NCI-H2171 (cell line): ENCODE measurements at places on chromosomes 5 and 9.

DNA sequence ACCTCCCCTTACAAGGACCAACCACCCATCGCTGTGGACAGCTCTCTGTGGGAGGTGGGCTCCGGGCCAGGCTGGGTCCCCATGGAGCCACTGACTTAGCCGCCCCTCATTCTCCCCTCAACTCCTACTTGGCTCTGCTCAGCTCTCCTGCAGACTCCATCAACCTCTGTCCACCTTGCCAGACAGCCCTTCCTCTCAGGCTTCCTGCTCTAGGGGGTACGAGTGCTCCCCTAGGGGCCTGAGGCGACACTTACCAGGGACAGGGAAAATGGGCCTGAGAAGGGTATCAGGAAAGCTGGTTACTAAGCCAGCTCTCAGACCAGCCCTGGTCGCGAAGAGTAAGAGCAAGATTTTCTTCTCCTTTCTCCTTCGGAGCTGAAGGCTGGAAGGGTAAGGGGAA is 43.9 kb downstream of the SHB start:
- DNase-seq = no peak

DNA sequence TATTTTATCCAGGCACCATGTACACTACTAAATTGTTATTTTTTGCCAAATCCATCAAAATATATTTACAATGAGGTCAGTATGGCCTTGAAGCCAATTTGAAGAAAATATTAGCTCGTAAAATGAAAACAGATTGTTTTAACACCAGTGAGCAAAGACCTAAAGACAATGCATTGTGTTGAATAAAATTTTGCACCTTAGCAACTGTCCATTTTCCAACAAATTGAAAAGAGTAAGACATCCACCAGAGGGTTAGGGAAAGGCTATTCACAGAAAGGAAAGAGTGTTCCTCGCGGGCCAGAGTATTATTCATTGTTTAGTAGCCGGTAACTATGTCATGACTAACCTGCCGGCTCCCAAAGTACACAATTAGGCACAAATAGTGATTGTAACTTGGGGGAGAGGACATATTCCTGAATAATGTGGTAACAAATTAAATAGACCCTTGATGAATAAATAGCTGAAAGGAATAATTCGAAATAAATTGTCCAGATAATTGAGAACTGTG is 213.3 kb downstream of the DNAH5 start:
- no peak for DNase-seq

- no peak for DNase-seq
These were observed 85.9 kb upstream of the FAM120A start for GRCh38 chr9:93365427-93366118.

GRCh38 chr5:146523698-146524097 is 7.7 kb upstream of the GPR151 start:
- no peak for DNase-seq

DNA sequence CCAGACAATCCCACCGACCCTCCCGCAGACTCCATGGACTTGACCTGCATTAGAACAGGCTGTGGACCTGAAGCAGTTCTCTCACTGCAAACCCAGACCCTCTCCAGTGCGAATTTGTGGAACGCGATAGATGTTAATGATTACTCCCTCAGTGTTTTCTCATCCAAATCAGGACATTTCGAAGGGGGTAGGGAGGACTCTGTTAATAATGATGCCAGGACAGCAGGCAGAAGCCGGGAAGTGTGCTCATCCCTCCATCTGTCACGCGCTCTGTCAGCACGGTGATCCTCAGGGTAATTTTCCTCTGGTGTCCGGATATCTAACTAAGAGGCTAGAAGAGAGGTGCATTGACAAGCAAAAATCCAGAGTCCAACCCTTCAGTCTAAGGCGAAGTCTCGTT is 18.8 kb downstream of the RAPGEF1 start:
- DNase-seq = no peak

GRCh38 chr5:66113160-66113559 is 30.9 kb upstream of the SREK1 start:
- DNase-seq = no peak

- DNase-seq = no peak
These were observed 26.6 kb downstream of the SGTB start for GRCh38 chr5:65695162-65695755.

DNA sequence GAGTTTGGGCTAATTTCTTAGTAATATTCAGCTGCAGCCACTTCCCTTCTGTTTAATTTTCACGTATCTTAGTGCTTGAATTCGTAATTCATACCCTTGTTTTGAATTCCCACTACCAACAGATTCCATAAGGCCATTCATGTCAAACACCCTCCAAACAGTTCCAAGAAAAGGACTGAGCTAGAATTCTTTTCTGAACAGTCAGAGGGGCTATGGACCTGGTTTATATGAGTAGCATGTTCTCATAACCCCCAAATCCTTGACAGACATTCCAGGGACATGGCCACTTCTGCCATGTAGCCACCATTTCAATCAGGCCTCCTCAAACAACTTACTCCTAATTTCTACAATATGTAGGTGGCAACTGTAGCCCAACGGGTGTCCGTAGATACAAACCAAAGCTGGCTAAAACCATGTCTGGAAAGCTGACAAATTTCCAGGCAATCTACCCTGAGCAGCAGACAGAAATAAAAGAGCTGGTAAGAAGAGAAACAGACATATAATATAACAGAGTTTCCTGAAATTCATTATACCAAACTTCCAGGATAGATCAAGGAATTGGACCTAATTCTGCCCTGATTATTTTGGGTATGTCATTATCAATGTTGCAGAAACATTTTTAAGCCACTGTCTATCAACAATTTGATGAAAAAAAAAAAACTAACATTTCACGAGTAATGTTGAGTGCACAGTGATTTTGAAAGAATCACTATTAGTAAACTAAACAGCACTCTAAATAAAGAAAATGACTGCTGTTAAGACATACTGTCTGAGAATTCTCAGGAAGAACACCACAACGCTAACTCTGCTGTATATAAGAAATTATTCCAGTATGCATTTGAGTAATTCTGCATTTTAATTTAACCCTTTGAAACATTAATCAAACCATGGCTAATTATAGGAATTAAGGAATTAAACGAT is 40.7 kb downstream of the EBF1 start:
- DNase-seq = no peak

DNA sequence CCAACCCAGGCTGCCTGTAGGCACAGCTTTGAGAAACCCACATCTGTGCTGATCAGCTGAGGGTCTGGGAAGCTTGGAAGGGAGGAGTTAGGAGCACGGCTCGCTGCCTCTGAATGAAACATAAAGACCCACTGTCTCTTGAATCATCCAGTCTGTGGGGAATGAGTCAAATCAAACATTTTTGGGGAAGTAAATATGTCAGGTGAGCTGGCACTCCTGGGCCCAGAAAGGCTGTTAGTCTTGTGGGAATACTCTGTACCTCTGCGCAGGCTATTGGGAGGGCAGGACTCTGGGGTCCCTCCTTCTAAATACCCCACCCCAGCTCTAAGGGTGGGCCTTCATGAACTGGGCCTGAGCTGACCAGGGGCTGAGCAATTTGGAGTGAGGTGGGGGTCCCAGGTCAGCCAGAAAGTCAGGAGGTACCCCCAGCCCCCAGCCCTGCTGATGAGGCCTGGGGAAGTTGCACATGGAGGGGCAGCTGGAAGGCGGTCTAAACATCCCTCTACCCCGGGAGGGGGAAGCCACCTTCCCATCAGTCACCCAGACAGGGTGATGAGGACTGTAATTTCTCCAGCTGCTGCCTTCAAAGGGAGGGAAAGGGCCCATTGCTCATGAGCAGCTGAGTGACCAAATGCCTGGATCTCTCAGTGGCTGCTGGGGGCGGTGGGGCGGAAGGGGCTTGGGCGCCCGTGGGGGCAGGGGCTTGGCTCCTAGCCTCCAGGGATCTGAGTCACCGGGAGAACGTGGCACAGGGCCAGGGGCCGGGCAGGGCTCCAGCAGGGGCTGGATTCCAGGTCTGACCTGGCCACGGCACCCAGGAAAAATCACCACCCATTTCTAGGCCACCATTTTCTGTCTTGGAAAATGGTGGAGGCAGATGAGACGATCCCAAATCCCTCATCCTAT is 10.8 kb downstream of the FIBCD1 start:
- no peak for DNase-seq

DNA sequence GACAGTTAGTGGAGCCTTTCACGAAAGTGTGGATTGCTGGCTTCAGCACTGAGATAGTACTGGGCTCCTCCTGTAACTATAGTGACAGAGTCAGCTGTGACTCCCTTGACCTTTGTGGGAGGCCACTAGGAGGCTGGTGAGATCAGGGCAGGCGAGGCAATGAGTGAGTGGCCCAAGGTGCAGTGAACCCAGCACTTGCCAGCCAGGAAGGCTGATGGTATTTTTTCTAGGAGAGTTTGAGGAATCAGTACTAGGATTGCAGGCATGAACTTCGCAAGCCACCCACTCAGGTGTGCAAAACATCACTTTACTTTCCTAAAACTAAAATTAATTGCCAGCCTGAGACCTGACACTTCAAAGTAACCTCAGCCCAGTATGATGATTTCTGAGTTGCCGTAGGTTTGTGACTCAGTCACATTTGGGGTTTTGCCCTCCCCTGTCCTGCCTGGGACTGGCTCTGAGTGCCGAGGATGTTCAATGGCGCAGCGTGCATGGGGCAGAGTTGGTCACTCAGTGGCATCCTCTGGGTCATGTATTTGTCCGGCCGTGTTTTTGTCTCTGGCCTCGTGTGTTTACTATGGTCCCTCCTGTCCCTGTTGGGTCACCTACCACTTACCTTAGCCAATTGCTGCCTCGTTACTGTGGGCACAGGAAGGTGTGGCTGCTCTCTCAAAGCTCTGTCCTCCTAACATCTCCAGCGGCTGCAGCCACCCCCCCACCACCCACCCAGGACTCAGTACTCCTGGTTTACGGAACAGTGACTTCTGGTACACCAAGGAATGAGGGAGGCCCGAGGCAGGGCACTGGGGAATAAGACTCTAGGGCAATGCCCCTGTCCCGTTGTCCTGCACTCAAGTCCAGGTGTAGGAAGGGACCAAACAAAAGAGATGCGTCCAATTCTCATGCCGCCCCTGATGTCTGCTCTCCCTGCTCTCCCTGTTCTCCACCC is 67.2 kb downstream of the IL31RA start:
- DNase-seq = no peak

GRCh38 chr5:135822286-135822685 is 12.2 kb upstream of the SLC25A48 start:
- DNase-seq = no peak

DNA sequence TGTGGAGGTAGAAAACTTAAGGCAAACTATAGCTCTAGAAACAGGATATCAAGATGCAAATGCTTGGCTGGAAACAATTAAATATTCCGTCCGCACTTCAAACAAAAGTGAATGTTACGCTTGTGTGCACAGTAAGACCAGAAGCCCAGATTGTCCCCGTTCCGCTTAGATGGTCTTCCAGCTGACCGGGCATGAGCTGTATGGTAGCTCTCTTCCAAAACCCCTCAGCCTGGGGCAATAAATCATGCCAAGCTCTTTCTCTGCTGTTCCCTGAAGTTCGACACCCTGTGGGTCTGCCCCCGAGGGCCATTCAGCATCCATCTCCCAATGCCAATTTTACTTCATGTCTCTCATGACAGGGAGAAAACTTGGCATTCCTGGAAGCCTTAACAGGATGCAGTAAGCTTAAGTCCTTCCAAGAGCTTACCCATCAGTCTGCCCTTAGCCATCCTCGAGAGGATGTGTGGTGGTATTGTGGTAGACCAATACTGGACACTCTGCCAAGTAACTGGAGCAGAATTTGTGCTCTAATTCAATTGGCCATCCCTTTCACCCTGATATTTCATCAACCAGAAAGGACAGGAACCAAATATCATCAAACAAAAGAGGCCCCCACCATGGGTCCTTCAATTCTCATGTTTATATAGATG is 70.7 kb upstream of the RANBP6 start:
- DNase-seq = no peak

DNA sequence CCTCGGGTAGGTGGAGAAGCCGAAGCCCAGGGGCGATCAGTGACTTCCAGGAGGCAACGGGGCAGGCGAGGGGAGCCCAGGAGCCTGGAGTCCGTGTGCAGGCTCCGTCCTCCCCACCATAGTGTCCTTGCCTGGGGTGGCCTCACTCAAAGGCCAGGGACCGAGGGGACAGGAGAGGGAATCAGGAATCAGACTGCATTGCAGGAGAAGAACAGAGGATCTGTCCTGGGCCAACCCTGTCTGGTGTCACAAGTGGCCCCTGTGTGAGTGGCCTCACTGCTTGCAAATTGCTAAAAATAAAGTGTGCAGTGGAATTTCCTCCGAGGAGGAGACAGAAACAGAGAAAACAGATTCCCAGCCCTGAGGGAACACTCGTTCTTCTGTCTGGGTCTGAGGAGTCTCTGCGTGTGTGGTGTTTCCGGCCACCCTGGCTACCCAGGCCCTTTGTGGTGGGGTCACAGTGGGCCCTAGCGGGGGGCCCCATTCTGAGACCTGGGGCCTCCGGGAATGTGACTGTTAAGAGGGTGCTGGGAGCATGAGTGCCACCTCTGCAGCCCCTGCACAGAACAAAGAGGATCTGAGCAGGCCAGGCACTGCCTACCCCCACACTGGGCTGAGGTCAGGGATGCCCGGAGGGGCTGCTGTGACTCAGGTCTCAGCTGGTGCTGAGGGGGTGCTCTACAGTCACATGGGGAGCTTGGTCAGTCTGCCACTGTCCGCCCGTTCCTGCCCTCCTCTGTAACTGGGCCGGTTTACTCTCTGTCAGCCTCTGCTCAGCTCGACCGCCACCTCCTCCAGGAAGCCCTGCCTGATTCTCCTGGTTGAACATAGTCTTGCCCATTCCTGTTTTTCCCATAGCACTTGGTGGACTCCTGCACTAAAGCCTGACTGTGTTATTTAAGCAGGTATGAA is 7.4 kb downstream of the TRAF1 start:
- no peak for DNase-seq

DNA sequence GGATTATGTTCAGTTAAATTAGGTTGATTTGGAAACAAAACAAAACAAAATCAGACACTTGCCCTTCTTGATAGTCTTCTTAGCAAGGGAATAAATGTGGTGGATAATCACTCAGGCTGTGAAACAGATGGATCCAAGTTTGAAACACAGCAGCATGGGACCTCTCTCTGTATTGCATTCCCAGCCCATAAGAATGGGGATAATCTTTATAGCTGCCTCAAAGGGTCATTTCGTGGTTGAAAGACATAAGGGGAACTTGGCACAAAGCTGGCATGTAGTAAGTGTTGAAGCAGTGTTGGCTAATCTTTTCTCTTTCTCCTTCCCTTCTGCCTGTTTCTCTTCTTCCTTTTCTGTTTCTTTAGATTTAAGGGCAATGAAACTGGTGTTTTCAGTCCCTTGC is 333.9 kb upstream of the TLE4 start:
- no peak for DNase-seq

- DNase-seq = no peak
These were observed 176.9 kb upstream of the WWC1 start for GRCh38 chr5:168114444-168115017.

DNA sequence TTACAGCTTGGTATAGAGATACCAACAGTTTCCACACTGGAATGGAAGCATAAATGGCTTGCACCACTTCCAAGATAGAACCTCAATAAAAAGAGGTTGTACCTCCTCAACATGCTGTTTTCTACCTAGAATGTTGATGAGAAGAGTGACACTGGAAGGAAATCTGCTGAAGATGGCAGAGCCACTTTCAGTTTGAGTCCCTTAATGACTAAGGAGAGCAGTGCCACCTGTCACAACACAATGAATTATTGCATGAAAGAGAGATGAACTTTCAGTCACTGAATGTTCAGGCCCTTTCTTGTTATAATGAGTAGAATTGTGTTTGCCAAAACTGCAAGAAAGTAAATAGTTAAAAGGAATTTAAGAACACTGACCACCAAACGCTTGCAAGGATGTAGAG is 958.5 kb downstream of the DTWD2 start:
- DNase-seq = no peak
